ENCODE measurements at places on chromosomes 2 and 18. TPM values are rescaled to one million over a fixed set of nuclear protein-coding genes. Genes with fewer than 3 reads are reported as not detected.

GRCh38 chr18:25454730-25455129 lies 102.8 kb upstream of the ZNF521 start:
- DNase-seq, result no peak

GRCh38 chr18:41938445-41938844 lies 16.6 kb upstream of the PIK3C3 start:
- DNase-seq, result no peak

DNA sequence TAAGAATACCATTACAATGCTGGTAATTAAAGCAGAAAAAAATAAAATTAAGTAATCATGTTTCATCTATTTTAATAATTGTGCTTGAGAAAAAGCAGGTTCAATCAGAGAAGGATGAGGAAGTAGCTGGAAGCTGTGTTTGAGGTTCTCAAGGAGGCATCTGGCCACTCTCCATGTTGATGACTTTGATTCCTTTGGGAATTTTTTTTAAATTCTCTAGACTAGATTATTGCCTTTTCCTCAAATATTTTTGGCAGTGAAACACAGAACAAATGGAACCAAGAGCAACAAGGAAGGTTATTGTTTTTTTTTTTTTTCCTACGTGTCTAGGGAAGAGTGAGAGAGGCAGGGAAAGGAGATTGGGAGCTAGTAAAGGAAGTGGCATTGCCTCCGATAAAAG lies 99.9 kb upstream of the NRP2 start:
- no peak for DNase-seq

- no peak for DNase-seq
These were observed 66.5 kb downstream of the COLEC12 start for GRCh38 chr18:433960-434359.

DNA sequence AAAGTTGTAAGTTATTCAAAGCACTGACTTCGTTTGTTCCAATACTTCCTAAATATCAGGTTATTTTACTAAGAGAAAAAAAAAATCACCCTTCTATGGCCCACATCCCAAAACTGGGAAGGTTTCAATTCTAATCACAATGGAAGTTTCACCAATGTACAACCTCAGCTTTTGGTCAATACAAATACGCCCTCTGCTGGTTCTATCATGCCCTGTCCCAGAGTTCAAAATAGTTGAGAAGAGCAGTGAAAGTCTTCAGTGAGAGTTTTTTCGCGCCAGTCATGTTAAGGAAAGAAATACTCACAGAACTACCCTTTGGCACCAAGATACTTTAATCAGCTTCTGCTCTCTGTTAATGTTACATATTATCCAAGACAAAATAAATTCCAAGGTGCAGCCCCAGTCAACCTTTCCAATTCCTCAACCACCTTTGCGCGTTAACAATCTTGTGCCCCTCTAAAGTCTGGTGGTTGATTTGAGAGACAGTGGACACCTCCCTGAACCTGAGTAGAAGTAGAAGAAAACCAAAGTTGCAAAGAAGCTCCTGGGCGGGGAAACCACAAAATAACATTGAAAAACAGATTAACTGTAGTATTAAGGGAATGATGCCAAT lies 59.9 kb downstream of the SUMO1 start:
- peak; percentile 82 for DNase-seq

GRCh38 chr2:25018681-25019080 lies 23.2 kb upstream of the EFR3B start:
- no peak for DNase-seq

GALNT14 gene
- not detected for polyA plus RNA-seq

TBC1D8 gene
- 15.7 TPM for polyA plus RNA-seq

All from sigmoid colon (tissue), 7 donors.